H7 (cell line): ENCODE measurements at places on chromosomes 1 and 21.

GRCh38 chr1:205926213-205926612, 17.0 kb downstream of the SLC26A9 start:
- DNase-seq = no peak

- DNase-seq = no peak
Observed at GRCh38 chr1:14292520-14292919, 306.0 kb upstream of the KAZN start.

- DNase-seq = no peak
Observed at GRCh38 chr1:196148367-196148970, 459.8 kb downstream of the KCNT2 start.

- DNase-seq = no peak
Observed at GRCh38 chr1:90339811-90340210, 344.9 kb downstream of the ZNF326 start.

DNA sequence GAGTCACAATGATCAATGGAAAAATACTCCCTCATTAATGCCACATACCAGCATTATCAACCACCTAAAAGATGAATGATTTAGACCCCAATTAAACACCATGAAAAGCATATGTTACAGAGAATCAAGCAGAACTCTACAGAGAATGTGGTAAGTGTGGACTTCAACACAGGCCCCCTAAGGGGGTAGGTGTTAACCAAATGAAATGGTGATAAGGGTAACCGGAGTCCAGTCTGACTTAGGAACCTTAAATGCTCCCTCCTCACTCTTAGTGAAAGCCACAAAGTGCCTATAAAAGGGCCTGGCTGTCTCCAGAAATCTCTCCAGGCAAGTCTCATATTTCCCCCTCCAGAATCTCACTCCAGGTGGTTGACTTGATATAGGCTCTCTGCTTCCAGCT, 149.2 kb upstream of the FOXD3 start:
- no peak for DNase-seq

GRCh38 chr1:93483200-93483599, 35.3 kb downstream of the FNBP1L start:
- no peak for DNase-seq

DNA sequence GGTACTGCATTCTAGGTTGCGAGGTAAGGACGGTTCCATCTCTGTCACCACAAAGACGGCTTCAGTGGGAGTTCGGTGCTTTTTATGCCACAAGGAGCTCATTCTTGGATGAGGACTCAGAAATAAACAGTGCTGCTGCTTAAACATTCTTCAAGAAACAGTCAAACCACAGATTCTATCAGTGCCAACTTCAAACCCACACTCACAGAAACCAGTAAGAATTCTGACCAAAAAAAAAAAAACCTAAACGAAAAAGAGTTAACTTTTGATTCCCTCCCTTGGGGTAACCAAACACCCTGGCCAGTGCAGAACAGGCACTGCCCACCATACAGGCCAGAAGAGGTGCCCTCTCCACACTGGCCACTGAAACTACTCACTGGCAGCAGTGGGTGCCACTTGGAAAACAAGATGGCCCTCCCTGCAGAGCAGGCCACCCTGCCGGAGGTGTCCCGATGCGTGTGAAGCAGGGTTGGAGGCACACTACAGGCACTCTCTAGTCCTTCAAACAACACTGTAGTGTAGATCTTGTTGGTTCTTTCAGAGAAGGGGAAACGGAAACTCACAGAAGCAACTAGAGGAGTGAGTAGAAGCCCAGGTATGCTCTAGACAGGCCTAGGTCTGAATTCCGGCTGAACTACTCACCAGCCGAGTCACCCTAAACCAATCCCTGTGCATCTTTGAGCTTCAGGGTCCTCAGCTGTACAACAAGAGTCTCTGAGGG, 87.3 kb upstream of the TLR5 start:
- no peak for DNase-seq
